ENCODE measurements at places on chromosomes 16 and 17. TPM values are rescaled to one million over a fixed set of nuclear protein-coding genes. Genes with fewer than 3 reads are reported as not detected.

GRCh38 chr17:75105126-75106080 lies 4.4 kb upstream of the ARMC7 start:
- peak overlapping the region; percentile 61 for H3K27ac ChIP-seq
- peak; percentile 74 for DNase-seq
- no peaks in the 10 kb centered on the region for H3K27me3 ChIP-seq
- no peaks in the 10 kb centered on the region for H3K4me1 ChIP-seq
- H3K4me3 ChIP-seq: no peak overlapping the region
- no peaks in the 10 kb centered on the region for H3K36me3 ChIP-seq

GRCh38 chr17:63185420-63185819 lies 219.4 kb downstream of the TANC2 start:
- no peak overlapping the region for H3K4me3 ChIP-seq
- H3K27me3 ChIP-seq: no peaks in the 10 kb centered on the region
- H3K4me1 ChIP-seq: no peaks in the 10 kb centered on the region

DNA sequence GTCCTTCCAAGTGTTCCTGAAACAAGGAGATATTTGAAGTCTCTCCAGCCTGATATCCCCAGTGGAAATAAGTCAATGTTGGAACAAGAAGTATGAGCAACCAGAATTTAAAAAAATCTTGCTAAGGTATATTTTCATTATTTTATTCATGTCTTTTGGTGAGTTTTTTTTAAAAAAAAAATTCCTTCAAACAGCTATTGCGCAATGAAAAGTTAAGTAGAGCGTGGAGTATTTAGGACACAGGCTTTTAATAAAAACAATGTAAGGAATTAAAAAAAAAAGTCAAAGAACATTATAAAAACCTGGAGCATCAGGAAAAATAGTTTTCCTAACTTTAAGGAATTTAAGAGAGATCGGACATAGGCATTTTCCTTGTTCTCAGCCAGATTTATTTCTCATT lies 940.4 kb downstream of the KCNJ2 start:
- peaks cover 5% of the 10 kb centered on the region for H3K4me1 ChIP-seq
- DNase-seq: no peak
- no peaks in the 10 kb centered on the region for H3K36me3 ChIP-seq
- no peaks in the 10 kb centered on the region for H3K27me3 ChIP-seq

- no peaks in the 10 kb centered on the region for H3K36me3 ChIP-seq
- DNase-seq: no peak
- peaks cover 19% of the 10 kb centered on the region for H3K4me1 ChIP-seq
- H3K27me3 ChIP-seq: no peaks in the 10 kb centered on the region
- peak overlapping the region; percentile 27 for H3K27ac ChIP-seq
- H3K4me3 ChIP-seq: no peak overlapping the region
Observed at GRCh38 chr17:69175625-69176456, 34.1 kb upstream of the ABCA6 start.

- peak overlapping the region; percentile 94 for H3K27ac ChIP-seq
- DNase-seq: peak; percentile 86
- no peak overlapping the region for H3K4me3 ChIP-seq
Observed at GRCh38 chr17:41009301-41009760, 403 bp upstream of the KRTAP3-1 start.

CPNE7 gene
- total RNA-seq: 40.4 TPM

KLHL11 gene
- 20.3 TPM for total RNA-seq

CDRT15 gene
- total RNA-seq: not detected

Measured in Caco-2 (cell line).